Stimulated activated CD4-positive, alpha-beta T cell treated with anti-CD3 and anti-CD28 coated beads, Interleukin-2, amount 100 ng/mL, for 48 hours (primary cell): ENCODE measurements at places on chromosomes 4 and X.

DNA sequence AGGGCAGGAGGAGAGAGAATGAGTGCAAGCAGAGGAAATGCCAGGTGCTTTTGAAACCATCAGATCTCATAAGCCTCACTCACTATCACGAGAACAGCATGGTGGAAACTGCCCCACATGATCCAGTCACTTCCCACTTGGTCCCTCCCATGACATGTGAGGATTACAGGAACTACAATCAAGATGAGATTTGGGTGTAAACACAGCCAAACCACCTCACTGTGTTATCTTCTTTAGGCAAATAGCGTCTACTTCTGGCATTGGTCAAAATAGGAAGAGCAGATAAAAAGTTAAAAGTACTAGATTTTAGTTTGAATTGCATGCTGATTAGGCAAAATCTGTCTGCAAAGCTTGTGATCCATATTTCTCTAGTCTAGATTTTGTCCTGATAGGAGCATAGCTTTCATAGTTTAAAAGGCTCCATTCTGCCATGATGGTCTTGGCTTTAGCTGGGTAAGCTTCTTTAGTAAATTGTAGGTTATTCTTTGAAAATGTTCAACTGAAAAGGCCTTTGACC, 267.5 kb downstream of the NKX6-1 start:
- no peak for DNase-seq

- no peak for DNase-seq
Measured at GRCh38 chrX:129843209-129843458, 552 bp downstream of the ZDHHC9 start.

GRCh38 chrX:137563681-137564651, 2.0 kb upstream of the ZIC3 start:
- no peak for DNase-seq

DNA sequence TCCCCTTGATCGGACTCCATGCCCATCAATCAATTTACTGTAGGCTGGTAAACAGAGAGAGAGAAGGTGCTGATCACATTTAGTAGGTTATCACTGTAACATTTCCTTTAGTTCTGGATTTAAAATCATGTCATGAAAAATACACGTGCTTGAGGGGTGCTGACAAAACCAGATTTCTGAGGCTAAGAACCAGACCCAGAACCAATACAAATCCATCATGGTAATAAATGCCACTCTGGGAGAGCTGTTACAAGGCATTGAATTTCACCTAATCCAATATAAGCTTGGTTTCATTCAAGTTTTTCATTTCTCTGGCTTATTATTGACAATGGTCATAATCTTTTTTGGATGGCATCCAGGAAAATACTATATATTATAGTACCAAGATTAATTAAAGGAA, 54.5 kb downstream of the FBXO8 start:
- DNase-seq, result no peak

DNA sequence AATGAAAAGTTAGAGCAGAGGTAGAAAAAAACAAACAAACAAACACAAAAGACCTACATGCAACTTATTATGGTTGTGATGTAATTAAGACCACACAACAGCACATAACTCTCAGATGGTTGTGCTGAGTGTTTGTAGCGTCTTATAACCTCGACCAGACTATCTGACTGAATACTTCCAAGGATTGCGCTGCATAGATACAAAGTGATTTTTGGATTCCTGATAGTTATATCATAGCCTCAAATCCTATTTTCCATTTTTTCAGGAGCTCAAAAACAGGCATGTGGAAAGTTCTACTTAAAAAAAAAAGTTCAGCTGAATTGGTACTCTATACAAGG, 236.1 kb downstream of the SPRY1 start:
- no peak for DNase-seq

GRCh38 chr4:122863639-122864038, 37.0 kb downstream of the FGF2 start:
- DNase-seq, result no peak

GRCh38 chr4:86091201-86091600, 268.7 kb downstream of the MAPK10 start:
- no peak for DNase-seq

DNA sequence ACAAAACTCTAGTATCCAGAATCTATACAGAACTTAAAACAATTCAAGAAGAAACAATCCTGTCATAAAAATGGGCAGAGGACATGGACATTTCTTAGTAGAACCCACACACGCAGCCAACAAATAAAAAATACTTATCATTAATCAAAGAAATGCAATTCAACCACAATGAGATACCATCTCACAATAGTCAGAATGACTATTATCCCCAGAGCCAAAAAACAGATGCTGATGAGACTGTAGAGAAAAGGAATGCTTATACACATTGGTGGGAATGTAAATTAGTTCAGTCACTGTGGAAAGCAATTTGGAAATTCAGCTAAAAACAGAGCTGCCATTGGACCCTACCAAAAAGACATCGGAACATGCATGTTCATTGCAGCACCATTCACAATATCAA, 37.9 kb downstream of the RAB40AL start:
- no peak for DNase-seq

DNA sequence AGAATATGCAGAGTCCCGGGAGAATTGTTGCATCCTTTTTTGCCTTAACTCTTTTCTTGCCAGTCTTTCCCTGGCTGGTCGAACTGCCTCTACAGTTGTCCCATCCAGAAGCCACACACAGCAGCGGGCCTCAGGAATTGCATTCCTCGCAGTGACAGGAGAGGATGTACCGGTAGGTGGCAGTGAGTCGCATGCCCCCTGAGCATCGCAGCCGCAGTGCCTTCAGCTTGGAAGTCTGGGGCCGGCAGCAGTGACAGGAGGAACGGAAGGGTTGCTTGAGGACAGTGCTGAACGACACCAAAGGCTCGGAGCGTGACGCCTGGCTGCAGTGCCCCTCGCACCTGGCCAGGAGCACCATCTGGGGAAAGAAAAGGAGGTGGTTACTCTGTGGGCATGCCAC, 23.5 kb downstream of the NDP start:
- DNase-seq, result no peak

GRCh38 chr4:42646013-42646784, 10.7 kb downstream of the ATP8A1 start:
- no peak for DNase-seq
